ENCODE measurements at places on chromosomes 1 and 21. TPM values are rescaled to one million over a fixed set of nuclear protein-coding genes. Genes with fewer than 3 reads are reported as not detected.

- DNase-seq: no peak
Measured at GRCh38 chr1:37495875-37496274, 18.7 kb downstream of the MEAF6 start.

GRCh38 chr1:231160895-231161666 is 777 bp upstream of the TRIM67 start:
- DNase-seq: no peak

- DNase-seq: no peak
Measured at GRCh38 chr1:22854688-22855565, 117.7 kb downstream of the LACTBL1 start.

- no peak for DNase-seq
Measured at GRCh38 chr21:15001113-15001512, 63.7 kb downstream of the NRIP1 start.

DNA sequence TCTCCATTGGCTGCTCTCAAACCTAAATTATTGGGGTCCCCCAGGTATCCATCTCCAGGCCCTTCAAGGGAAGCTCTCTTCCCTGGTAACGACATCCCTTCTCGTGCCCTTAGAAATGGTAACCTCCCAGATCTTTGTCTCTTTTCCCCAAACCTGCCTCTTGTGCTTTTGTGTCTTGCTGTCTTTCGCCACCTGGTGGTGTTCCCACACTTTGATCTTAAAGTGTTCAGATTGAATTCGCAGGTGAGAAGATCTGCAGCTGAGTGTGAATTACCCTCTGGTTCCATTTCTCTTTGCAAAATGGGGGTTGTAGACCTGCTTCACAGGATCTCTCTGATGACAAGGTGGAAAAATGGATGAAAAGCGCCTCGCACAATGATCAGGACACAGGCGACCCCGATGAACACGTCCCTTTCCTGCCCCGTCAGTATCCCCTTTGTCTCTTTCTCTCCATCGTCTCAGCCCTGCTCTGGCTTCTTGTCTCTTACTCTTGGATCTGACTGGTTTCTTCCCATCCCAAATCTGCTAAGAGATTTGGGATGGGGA is 53.1 kb downstream of the DOP1B start:
- peak; percentile 83 for DNase-seq

- peak; percentile 94 for DNase-seq
Measured at GRCh38 chr1:155892796-155893195, 18.4 kb downstream of the RIT1 start.

GRCh38 chr1:38129473-38129872 is 82.9 kb upstream of the POU3F1 start:
- DNase-seq: no peak

DNA sequence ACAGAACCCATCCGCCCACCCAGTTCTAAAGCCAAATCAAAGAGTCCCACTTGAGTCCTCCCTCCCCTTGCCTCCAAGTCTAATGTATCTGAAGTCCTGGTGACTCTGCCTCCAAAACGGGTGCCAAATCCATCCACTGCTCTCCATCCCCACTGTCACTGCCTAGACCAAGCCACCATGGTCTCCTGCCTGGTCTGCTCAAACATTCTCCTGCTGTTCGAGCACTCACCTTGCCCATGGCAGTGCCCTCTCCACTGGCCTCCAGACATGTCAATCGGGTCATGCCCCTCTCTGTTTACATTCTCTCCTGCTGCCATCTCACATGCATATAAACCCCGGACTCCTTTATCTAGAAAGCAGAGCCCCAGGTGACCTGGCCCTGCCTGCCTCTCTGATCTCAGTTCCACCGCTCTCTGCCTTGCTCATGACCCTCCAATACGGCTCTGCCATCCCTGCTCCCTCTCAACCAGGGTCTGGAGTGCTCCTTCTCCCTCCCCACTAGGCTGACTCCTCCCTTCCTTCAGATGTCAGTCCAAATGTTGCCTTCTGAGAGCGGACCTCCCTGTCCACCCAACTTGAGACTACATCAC is 32.1 kb upstream of the MX1 start:
- DNase-seq: no peak

- DNase-seq: no peak
Measured at GRCh38 chr1:70836456-70836855, 211.2 kb downstream of the PTGER3 start.

The ANKRD34A gene
- 2.5 TPM for total RNA-seq

The C1orf87 gene
- not detected for total RNA-seq

DNA sequence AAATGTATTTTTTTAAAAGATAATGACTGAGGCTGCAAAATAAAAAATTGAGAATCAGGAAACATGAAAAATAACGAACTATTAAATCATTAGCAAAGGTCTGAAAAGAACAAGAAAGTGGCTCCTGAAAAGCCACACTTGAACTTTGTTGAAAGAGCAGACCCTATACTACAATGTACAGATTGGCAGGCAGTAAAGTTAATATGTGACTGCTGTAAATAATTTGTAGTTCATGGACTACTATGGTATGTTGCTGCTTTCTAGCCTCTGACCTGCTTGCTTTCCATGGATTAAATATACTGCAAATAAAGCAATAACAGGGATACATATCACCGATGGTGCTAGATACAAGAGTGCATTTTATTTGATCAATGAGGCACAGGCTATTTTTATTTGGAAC is 18.6 kb downstream of the NR5A2 start:
- no peak for DNase-seq

DNA sequence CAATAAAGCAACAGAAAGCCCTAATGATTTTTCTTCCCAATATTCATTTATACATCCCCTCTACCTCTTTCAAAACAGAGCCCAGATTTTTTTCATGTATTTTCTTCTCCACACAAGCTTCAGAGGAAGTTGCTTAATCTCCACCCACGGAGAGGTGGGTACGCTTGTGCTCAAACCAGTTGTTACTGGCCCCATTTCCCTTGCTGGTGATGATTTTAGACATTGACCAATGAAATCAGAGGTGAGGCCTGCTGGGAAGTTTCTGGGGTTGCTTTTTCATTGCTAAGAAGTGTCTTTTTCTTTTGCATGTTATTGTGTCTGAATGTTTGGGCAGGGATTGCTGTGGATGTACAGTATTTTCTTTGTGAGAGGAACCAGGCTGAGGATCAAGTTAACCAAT is 448.1 kb upstream of the B3GALT2 start:
- DNase-seq: no peak

DNA sequence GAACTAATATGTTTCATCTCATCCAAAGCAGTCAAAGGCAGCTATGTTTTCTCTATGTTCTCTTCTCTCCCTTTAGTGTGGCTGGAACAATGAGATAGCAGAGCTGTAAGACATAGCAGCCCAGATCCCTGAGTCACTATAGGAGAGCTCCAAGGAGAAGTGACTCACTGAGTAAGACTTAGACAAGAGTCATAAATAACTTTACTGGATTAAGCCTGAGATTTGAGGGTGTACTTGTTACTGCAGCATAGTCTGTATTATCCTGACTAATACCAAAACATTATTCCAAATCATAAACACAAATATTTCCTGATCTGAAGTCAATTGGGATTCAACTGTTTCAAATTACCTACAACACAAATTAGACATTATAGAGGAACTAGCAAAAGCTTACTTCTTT is 3.9 kb downstream of the KRTAP19-8 start:
- DNase-seq: no peak

DNA sequence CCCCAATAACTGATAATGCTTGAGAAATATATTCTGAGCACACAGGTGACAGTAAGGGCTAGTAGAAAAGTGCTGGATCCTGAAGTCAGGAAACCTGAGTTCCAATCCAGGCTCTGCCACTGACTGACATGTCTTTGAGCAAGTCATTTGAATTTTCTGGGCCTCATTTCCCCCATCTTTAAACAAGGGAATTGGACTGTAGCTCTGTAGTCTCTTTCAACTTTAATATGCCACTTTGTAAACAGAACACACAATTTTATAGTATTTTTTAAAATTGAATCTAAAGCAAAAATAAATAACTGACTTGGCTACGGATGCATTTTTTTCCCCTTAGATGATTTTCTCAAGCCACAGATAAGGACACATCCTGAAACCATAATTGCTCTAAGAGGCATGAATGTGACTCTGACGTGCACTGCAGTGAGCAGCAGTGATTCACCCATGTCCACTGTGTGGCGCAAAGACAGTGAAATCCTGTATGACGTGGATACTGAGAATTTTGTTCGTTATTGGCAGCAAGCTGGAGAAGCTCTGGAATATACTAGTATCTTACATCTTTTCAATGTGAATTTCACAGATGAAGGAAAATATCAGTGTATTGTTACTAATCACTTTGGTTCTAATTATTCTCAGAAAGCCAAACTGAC is 37.0 kb downstream of the LRIG2 start:
- peak; percentile 83 for DNase-seq

GRCh38 chr1:232558954-232559353 is 71.0 kb downstream of the SIPA1L2 start:
- DNase-seq: no peak

GRCh38 chr1:110210604-110211495 is 736 bp downstream of the KCNC4 start:
- no peak for DNase-seq

The AVPR1B gene
- not detected for total RNA-seq

GRCh38 chr1:43573066-43573800 is 42.5 kb downstream of the PTPRF start:
- DNase-seq: no peak

Data from A172 (cell line).